ENCODE measurements at places on chromosomes 4 and X. TPM values are rescaled to one million over a fixed set of nuclear protein-coding genes. Genes with fewer than 3 reads are reported as not detected.

GRCh38 chr4:15186806-15187205 lies 184.5 kb downstream of the CPEB2 start:
- DNase-seq = no peak

DNA sequence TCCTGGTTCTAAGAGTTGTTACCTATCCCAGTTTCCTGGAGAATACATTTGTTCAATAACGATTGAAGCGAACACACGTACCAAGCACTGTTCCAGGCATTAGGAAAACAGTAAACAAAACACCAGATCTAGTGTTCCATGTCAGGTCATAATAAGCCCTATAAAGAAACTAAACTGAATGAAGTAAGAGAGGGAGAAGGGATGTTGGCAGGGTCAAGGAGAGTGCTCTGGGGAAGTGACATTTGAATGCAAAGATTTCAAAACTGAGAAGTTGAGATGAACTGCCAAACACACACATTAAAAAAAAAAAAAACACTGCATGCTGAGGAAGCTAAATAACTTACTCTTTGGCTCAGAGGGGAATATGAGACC lies 14.4 kb upstream of the ENAM start:
- no peak for DNase-seq

DNA sequence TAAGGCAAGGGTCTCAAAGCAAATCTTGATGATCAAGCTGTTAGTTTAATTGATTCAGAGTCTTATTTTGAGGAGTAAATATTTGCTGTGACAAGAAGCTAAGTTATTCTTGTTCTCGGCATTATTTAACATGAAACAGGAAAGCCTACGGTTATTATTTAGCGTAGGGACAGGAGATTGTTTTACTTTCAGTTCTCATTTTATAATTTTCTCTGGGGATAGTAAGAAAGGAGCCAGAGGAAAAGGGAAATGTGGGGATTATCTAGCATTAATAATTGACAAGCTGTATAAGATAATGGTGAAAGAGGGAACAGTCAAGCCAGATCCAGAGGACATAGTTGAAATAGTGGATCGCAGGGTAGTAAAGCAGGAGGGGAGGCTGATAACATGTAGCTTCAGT lies 39.7 kb upstream of the PARM1 start:
- DNase-seq = no peak

DNA sequence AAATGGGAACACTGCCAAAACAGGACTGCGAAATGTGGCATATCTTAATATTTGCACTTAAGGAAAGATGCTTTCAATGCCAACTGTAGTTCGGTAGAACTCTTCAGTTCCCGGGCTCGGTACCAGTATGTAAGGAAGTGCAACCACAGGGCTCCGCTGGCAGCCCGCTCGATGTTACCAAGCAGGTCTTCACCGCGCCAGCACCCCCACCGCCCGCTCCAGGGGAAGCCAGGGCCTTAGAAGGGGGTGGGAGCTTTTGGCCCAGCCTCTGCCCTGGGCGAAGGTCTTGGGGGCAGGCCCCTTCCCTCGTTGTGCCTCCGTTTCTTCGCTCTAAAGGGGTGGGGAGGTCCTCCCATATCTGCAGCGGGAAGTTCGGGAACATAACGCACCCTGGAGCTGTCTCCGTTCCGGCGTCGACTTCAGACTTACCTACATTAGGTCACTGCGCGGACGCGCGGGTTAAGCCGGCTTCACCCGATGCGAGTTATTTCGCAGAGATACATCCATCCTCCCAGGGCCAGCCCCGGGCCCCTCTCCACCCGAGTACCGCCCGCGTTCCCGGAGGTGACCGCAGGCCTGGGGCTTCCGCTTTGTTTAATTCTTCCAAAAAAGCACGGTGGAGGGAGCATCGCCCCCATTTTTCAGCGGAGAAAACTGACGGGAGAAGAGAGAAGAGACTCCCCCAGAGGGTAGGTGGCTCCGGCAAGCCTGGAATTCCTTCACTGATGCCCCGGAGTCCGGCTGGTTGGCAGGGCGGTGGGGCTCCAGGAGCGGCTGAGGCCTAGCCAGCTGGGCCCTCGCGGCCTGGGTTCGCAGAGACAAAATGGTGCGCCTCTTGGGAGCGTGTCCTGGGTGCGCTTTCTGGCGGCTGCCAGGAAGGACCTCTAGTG lies 1.0 kb upstream of the HMX1 start:
- no peak for DNase-seq

DNA sequence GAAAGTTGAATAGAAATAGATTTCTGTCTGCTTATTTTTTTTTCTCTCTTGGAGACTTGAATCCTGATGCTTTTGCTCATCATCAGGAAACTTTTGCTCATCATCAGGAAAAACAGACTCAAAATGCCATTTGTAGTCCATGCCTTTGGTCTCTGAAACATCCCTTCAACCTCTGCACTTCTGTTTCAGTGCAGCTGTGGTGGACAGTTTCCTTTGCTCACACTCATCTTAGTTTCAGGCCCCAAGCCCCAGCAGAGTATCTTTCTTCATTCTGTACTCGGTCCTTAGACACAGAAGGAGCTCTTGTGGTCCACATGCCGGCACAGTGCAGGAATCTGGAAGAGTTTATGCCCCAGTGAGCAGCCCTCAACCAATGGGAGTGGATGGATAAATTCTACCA lies 337.9 kb downstream of the PPP3CA start:
- no peak for DNase-seq

Gene RAB40AL
- total RNA-seq = 0.95 TPM

Gene CYBB
- total RNA-seq = 0.23 TPM

DNA sequence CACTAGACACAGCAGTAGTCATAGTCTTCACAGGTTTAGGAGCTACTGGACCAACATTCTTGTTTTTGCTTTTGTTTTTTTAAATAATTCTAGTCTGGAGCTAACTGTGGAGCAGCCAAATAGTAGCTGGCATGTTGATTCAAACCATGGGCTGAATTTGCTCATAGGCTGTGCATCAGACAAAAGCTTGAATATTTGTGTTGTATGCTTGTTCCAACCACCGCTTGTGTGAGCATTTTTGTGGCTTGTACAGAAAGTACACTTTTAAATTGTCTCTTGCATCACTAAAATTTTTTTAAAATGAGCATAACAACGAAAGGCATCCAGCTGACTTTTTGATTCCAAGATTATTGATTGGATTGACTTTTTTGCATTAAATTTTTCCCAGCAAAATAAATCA lies 39.6 kb downstream of the CCNI start:
- DNase-seq = no peak

Gene SPANXN4
- not detected for total RNA-seq

Gene MAPK10
- 0.28 TPM for total RNA-seq

- no peak for DNase-seq
Measured at GRCh38 chr4:156420623-156421022, 467.0 kb upstream of the CTSO start.

DNA sequence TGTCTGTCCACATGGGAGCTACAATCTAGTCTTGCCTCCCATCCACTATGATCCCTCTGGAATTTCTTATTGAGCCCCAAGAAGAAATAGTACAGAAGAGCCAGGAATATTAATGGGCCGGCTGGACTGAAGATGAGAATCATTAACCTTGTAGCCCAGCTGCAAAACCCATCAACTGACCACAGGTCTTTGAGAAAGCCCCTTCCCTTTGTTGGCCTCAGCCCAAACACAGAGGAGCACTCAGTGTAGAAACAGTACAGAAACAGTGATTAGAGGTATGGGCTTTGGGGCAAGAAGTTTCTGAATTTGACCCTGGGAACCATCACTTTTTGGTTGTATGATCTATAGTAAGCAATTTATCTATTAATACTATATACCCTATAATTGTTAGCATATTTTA lies 76.8 kb upstream of the RAB40AL start:
- no peak for DNase-seq
